ENCODE measurements at places on chromosomes 1 and 21.

DNA sequence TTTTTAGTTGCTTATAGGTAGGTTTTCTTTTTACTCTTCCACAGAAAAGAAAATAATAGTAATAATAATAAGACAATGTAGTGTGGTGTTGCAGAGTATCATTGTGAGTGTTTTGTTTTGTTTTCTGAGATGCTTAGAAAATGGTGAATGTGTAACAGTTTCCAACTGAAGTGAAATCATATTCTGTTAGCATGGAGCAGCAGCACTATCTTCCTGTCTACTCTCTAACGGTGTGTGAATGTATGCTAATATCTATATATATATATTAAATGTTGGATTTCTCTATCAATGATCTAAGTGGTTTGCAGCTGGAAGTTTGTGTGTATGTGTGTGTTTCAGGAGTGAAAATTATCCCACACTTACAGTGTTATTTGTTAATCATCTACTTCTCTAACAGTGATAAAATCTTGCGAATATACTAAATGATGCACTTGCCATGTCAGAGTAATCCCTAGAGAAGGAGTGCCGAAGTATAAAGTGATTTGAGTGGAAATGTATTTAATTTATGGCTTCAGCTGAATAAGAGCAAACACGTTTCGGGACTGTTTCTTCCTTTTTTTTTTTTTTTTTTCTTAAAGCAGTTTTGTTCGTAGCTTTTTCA lies 377 bp downstream of the SAMD13 start:
- DNase-seq, result no peak

- no peak for DNase-seq
Measured at GRCh38 chr1:188986745-188987417, 1490.8 kb downstream of the BRINP3 start.

- DNase-seq, result no peak
Measured at GRCh38 chr1:34754964-34755637, at the start of gene GJB5. GJB5 (plus strand) TSS chr1:34755047; CDS start chr1:34757331, 2,284 bp downstream.

- no peak for DNase-seq
Measured at GRCh38 chr1:54018635-54019034, 649 bp upstream of the LDLRAD1 start.

GRCh38 chr21:38400195-38400919 lies 97.9 kb downstream of the ERG start:
- DNase-seq, result no peak

DNA sequence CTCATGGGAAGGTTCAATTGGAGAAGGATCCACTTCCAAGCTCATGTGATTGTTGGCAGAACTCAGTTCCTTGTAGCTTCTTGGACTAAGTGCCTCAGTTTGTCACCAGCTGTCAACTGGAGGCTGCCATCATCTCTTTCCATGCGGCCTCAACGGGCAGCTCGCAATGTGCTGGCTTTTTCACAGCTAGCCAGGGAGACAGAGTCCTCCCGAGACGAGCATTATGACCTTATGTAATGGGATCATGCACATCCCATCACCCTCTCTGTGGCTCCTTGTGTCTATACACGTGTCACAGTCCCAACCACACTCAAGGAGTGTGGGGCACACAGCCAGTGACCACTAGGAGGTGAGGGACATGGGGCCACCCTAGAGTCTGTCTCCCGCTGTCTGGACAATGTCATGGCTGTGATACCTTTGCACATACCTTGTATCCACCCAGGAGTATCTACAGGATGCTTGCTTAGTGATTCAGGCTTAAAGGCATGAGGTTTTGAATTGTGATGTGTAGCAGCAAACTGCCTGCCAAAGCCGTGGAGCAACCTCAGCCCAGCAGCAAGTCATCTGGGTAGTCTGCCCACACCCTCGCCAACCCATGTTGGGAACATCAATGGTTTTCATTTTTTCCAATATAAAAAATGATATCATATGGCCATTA lies 3.9 kb upstream of the KRTAP10-6 start:
- DNase-seq, result no peak

- no peak for DNase-seq
Measured at GRCh38 chr1:199083680-199084079, 444.8 kb downstream of the PTPRC start.

DNA sequence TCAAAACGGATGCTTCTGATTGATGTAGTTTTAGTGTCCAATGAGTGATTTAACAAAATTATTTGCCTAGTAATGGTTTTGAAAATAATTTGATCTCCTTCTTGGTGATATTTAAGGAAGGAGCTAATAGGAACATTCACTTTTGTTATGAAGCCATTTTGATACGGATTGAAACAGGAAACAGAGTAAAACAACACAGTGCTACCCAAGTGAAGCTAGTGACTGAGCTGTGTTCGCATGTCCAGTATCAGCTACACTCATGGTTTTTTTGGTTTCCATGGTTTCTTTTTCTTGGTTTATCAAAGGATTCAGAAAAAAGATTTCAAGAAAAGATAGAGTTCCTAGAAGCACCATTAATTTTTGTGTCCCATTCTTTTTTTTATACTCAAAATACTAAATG lies 40.1 kb upstream of the PLEKHO1 start:
- no peak for DNase-seq

- DNase-seq, result no peak
Measured at GRCh38 chr1:100219457-100219856, 30.2 kb downstream of the DBT start.

GRCh38 chr1:38915352-38915948 lies 26.2 kb downstream of the RHBDL2 start:
- no peak for DNase-seq

DNA sequence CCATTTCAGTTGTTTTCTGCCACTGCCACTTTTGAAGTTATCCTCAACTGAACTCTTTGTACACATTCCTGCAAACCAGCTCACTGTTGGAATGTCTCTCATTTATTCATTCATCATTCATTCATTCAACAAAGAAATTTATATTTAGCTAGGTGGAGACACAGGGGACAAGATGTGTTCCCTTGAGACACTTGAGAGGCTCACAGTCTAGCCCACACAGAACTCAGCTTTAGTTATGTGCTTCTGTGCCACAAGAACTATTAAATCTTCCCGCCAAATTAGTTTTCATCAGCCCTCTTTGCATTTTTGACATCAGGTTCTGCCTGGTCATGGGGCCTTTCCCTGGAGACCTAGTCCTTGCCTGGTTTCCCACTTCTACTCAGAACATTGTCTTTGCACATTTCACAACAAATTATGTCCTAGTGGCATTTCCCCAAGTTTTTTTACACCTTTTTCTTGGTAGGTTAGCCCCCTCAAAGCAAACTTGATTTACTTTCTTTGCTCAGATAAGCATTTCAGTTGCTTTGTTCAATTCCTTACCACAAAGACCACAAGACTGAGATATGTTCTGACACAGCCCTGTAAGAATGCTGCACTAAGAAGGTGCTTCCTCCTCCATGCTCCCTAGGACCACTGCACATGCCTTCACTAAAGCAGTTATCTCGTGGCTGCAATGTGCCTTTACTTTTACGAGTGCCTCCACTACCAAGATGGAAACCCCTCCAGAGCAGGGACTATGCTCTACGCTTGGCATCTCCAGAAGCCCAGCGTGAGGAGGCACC lies 31.0 kb downstream of the ILDR2 start:
- no peak for DNase-seq

DNA sequence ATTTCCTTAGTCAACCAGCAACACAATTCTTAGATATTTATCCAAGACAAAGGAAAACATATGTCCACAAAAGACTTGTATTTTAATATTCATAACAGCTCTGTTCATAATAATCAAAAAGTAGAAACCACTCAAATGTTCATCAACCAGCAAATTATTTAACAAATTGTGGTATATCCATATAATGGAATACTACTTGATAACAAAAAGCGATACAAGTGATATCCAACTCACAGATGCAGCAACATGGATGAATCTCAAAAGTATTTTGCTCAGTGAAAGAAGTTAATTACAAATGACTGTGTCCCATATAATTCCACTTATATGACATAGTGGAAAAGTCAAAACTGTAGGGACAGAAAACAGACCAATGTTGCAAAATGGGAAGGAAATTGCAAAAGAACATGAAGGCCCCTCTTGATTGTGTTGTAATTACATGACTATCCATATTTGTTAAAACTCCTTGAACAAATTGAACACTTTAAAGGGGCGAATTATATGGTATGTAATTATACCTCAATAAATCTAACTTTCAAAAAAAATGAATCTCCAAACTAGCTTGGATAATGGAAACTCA lies 116.9 kb downstream of the EDEM3 start:
- no peak for DNase-seq

GRCh38 chr1:244013100-244013499 lies 38.0 kb upstream of the ZBTB18 start:
- DNase-seq, result no peak

DNA sequence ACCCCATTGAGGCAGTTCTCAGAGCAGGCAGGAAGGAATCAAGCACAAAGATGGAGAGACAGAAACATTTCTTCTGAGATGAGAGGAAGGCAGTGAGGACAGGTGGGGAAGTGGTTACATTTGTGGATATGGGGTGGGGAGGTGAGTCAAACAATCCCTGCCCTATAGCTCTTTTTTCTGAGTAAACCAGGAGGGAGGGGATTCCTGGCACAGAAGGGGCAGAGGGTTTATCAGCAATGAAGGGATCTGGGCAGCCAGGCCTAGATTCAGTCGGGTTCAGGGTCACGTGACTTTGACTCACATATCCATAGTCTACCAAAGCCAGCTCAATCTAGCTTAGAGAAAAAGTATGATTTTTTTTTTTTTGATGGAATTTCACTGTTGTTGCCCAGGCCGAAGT lies 15.7 kb upstream of the PHC2 start:
- DNase-seq, result no peak

- DNase-seq, result no peak
Measured at GRCh38 chr1:40884055-40884795, 22.1 kb upstream of the CITED4 start.

Data from coronary artery (tissue), 2 donors.